ENCODE measurements at places on chromosomes 7 and 10. TPM values are rescaled to one million over a fixed set of nuclear protein-coding genes. Genes with fewer than 3 reads are reported as not detected.

DNA sequence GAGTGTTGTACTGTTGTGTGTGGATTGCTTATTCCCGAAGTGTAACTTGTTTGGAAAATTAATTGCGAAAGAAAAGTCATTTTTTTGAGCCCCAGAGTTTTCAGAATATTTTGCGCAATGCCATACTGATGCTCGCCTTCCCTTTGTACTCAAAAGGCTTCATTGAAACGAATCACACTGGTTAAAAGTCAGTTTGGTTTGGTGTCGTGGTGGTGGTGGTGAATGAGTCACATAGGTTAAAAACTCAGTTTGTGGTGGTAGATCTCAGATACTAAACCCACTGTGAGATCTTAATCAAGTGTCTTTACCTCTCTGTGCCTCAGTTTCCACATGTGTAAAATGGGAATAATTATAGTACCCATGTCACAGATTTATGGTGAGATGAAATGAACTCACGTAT lies 61.1 kb upstream of the IL6 start:
- DNase-seq: no peak

DNA sequence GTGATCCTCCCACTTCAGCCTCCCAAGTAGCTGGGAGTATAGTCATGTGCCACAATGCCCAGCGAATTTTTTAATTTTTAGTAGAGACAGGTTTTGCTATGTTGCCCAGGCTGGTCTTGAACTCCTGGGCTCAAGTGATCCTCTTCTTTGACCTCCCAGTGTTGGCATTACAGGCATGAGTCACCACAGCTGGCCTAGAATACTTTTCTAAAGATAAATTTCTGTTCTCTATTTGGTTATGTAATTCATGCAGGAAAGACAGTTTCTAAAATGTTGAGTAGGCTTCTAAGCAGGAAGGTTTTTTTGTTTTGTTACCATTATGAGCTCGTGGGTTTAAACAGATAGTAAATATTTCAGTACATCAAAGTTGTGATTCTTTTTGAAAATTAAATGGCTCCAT lies 5.0 kb downstream of the RBAK start:
- no peak for DNase-seq

Gene SUN3
- total RNA-seq: not detected

- DNase-seq: no peak
Measured at GRCh38 chr7:104149822-104150221, 58.0 kb downstream of the ORC5 start.

Gene RNF148
- total RNA-seq: 0.50 TPM

GRCh38 chr7:7351156-7351555 lies 168.8 kb downstream of the C1GALT1 start:
- no peak for DNase-seq

- no peak for DNase-seq
Measured at GRCh38 chr10:71432956-71433767, 36.4 kb downstream of the CDH23 start.
